ENCODE measurements at places on chromosomes 1 and 21.

- DNase-seq = no peak
Observed at GRCh38 chr1:22836850-22837249, 126.2 kb downstream of the EPHB2 start.

DNA sequence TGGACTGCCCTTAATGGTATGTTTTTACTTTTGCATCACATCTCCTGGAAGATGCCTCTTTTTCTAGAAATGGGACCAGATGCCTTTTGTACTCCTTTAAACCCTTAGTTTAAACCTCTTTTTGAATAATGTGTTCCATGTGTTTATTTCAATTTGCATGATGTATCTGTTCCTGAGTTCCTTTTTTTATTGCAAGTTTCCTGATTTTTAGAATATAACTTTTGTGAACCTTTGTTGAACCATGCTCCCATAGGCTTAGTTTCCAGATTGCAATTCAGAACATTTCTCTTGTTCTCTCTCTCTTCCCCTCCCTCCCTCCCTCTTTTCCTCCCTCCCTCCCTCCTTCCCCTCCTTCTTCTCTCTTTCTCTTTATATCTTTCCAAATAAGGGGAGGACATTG, 81.9 kb downstream of the RGL1 start:
- DNase-seq = no peak

- no peak for DNase-seq
Observed at GRCh38 chr1:153985941-153986761, at the start of gene RAB13. TSS of gene RAB13 (minus strand) at chr1:153986339. CDS start at chr1:153986236, 103 bp downstream.

GRCh38 chr1:117167402-117167801, 43.3 kb downstream of the VTCN1 start:
- DNase-seq = no peak

DNA sequence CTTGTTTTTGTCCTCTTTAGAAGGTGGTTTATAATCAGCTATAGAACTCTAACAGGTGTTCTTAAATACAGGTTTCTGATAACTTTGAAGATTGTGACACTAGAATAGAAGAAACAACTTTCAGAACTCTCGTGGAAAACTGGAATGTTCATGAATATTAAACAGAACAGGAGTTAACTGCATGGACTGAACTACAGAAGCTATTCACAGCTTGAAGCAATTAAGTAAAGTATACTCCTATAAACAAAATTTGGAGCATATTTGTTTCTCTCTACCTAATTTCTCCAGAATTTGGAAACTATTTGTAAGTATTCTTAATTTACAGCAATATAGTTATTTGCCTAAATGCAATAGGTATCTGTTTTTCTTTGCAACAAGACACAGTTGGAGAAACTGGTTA, 824.8 kb downstream of the ADGRL2 start:
- DNase-seq = no peak

GRCh38 chr1:156050376-156050775, 3.2 kb downstream of the UBQLN4 start:
- DNase-seq = no peak
